ENCODE measurements at places on chromosomes 11 and 22.

- H3K36me3 ChIP-seq = no peaks in the 10 kb centered on the region
- DNase-seq = no peak
- peaks cover 23% of the 10 kb centered on the region for H3K27me3 ChIP-seq
- no peak overlapping the region for H3K4me3 ChIP-seq
- no peak overlapping the region for H3K27ac ChIP-seq
Measured at GRCh38 chr11:117872975-117873827, 3.3 kb downstream of the FXYD6 start.

DNA sequence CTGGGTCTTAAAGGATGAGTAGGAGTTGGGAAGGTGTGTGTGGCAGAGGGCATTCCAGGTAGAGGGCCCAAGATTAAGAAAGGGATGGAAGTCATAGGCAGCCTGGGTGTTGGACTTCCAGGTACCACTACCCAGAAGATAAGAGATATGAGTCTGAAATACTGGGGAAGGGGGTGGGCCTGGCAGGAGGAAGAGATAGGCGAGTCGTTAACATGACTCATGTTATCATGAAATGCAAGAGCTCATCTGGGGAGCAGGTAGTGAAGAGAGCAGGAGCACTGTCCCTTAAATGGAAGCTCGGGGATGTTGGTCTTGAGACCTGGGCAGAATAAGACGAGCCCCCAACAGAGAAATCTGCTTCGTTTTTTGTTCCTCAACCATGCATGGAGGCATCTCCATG, 10.2 kb downstream of the ZC3H7B start:
- peaks cover 6% of the 10 kb centered on the region for H3K36me3 ChIP-seq
- H3K27me3 ChIP-seq = no peaks in the 10 kb centered on the region

DNA sequence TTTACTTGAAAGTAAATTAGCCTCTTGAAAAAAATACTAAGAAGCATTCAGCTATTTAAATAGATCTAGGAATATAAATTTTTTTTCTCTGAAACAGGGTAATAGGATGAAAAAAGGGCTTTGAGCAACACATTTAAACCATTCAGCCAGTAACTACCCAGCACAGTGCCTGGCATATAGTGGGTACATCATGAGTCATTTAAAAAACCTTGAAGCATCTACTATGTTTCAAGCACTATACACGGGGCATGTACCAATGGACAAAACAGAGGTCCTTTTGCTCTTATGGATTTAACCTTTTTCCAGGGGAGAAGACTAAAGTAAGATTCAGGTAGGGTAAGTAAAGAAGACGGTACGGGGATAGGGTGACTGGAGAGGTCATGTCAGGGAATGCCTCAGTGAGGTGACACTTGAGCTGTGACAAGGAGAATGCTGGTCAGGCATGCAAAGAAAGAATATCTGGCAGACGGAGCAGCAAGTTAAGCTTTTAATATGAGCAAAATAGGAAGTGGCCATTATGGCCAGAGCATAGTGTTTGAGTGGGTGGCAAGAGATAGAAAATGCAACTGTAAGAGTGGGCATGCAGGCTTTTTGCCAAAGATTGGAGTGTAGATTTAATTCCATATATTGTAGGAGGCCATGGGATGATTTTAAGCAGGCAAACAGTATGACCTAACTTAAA, 101.1 kb downstream of the HIPK3 start:
- peaks cover under 1% of the 10 kb centered on the region for H3K36me3 ChIP-seq
- no peaks in the 10 kb centered on the region for H3K4me1 ChIP-seq
- no peak for DNase-seq

DNA sequence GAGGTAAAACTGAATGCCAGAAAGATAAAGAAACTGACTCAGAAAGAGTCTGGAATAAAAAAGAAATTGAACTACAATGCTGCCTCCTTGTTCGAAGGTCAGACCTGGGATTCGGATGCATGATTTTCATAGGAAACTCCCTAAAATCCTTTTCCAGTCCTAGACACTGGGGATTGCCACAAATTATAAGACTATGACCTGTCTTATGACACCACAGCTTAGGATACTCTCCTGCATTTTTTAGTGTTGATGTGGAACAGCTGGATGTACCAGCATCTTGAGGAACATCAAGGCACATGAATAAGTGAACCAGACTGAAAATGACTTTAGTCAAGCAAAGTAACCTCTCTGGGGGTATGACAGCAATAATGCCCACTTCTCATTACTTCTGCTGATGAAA, 9.0 kb downstream of the KIRREL3 start:
- DNase-seq = no peak
- H3K4me3 ChIP-seq = no peak overlapping the region
- no peaks in the 10 kb centered on the region for H3K27me3 ChIP-seq
- no peaks in the 10 kb centered on the region for H3K4me1 ChIP-seq
- no peak overlapping the region for H3K27ac ChIP-seq

- H3K36me3 ChIP-seq = no peaks in the 10 kb centered on the region
- no peaks in the 10 kb centered on the region for H3K4me1 ChIP-seq
- no peak overlapping the region for H3K27ac ChIP-seq
- no peaks in the 10 kb centered on the region for H3K27me3 ChIP-seq
Measured at GRCh38 chr11:123523539-123523938, 93.5 kb downstream of the GRAMD1B start.

DNA sequence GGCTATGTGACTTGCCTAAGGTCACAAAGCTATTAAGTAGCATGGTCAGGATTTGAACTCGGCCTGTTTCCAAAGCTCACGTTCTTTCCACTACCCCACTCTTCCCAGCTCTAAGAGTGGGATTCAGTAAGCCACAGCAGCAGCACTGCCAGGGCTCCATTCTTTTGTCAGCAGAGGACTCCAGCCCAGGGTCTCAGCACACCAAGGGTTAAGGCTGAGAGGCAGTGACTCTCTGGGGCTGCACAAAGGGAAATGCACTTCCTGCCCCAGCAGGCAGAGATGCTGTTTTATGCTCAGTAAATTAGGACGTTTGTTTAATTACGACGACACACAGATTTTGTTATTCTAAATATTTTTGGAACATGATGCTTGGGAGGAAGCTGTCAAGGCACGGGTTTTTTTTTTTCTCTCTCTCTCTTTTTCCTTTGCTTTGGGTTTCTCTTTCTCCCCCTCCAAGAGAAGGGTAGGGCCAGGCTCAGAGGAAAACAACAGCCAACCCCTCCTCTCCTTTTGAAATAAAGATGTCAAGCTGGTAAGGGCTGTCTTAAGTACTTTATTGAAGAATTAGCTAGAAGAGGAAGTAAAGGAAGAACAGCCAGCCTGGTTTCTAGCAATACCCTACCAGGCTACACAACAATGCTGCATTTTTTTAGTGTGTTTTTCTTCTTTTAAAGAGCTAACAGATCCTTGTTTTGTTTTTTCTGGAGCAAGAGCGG, 2.8 kb downstream of the MYH9 start:
- peaks cover 7% of the 10 kb centered on the region for H3K36me3 ChIP-seq
- peaks cover 42% of the 10 kb centered on the region for H3K4me1 ChIP-seq
- peak overlapping the region; percentile 88 for H3K27ac ChIP-seq
- peak overlapping the region; percentile 92 for H3K4me3 ChIP-seq
- no peaks in the 10 kb centered on the region for H3K27me3 ChIP-seq
- DNase-seq = no peak

DNA sequence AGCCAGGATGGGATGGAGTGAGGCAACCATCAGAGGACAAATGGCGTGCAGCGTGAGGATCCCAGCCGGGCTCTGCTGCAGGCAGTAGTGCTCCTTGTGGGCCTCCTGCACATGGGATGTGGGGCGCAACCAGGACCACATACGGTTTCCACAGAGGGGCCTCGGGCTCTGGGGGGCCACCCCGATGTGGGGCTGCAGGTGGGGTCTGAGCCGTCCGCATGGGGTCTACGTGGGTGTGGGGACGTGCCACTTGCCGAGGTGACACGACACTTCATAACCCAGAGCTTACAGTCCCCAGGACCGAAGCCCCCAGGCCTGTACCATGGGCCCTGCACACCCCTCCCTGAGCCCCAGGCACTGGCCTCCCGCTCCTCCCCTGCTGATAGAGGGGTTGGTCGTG, 10.8 kb downstream of the TTLL8 start:
- no peak for DNase-seq
- peaks cover 10% of the 10 kb centered on the region for H3K4me1 ChIP-seq
- no peak overlapping the region for H3K4me3 ChIP-seq

DNA sequence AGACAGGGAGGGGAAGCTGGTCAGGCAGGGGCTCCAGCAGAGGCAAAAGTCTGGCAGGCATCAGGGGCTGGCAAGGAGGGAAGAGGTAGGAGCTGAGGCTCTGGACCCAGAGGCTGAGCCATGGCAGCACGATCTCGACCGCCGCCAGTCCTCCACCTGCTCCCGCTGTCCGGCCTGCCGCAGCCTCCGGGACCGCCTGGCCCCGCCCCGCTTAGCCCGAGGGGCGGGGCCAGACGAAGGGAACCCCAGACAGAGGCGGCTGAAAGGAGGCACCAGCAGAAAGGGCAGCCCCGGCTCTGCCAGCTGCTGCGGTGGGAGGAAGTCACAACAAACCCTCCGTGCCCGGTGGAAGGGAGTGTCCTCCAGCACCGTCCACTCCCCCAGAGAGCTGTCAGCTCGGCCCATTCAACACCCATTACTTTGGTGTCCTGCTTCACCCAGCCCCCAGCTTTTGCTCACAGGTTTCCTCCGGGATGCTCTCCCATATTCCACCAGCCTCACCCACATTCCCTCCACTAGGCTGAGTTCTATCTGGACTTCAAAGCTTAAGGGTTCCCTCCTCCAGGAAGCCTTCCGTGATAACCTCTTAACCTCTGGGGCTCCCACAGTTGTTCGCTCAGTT, at the start of gene MFNG:
Gene MFNG, minus strand, starts transcription at position 161 of the 622 bp plus-strand sequence. CDS start 207 bp downstream, outside the sequence.
- H3K4me1 ChIP-seq = peaks cover 63% of the 10 kb centered on the region
- H3K27me3 ChIP-seq = no peaks in the 10 kb centered on the region
- H3K4me3 ChIP-seq = peak within 1 kb of the TSS; percentile 75
- H3K36me3 ChIP-seq = peaks cover 5% of the 10 kb centered on the region

DNA sequence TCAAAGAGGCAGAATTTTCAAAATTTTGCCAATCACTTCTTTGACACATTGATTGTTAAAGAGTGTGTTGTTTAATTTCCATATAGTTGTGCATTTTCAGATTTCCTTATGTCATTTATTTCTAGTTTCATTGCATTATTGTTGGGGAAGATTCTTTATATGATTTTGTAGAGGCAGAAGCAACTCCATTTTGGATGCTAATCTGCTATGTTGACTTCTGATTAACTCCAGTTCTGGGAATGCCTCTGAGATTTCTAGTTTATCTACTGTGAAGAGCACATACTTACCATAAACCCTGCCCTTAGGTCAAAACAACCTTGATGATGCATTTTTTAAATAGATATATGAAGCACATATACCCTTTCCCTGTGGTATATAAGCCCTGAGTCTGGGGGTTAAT, 29.5 kb upstream of the ZBED5 start:
- no peak for DNase-seq
- no peak overlapping the region for H3K27ac ChIP-seq
- H3K4me1 ChIP-seq = no peaks in the 10 kb centered on the region
- no peak overlapping the region for H3K4me3 ChIP-seq
- H3K36me3 ChIP-seq = no peaks in the 10 kb centered on the region

DNA sequence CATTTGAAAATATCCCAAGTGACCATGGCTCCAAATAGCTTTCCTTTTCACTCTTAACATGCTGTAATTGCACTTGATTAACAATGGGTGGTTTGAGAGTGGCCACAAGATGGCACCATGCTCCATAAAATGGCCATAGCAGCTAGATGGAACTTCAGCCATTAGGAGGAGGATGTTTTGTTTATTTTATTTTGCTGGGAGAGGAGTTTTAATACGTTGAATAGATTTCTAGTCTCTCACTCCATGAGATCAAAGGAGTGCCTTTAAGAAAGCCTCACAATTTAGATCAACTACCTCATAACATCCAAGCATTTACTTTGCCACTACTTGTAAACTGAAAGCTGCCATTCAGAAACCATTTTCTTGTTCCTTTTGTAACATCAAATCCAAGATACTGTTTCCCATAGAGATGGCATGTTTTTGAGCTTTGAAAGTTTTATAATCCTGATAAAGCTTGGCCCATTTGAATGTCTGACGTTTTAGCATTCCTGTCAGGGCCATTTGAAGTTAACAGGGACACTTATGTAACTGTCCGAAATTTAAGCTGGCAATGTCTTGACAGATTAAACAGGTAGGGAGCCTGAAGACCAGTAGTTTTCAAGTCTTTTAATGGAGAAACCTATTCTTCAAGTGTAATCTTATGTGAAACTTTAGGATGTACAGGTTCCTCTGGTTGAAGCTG, 4.7 kb downstream of the FEN1 start:
- DNase-seq = peak; percentile 49
- no peak overlapping the region for H3K27ac ChIP-seq
- H3K4me1 ChIP-seq = peaks cover 9% of the 10 kb centered on the region
- H3K4me3 ChIP-seq = no peak overlapping the region

DNA sequence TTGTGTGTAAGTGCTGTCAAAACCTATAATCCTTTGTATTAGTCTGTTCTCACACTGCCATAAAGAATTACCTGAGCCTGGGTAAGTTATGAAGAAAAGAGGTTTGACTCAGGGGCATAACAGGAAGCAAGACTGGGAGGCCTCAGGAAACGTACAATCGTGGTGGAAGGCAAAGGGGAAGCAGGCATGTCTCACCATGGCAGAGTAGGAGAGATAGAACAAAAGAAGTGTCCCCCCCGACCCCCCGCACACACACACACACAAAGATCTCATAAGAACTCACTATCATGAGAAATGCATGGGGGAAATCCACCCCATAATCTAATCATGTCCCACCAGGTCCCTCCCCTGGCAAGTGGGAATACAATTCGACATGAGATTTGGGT, 2.3 kb upstream of the USP28 start:
- H3K27ac ChIP-seq = no peak overlapping the region
- H3K36me3 ChIP-seq = no peaks in the 10 kb centered on the region
- DNase-seq = no peak
- peaks cover 4% of the 10 kb centered on the region for H3K4me1 ChIP-seq

- peak overlapping the region; percentile 31 for H3K4me3 ChIP-seq
- H3K27me3 ChIP-seq = no peaks in the 10 kb centered on the region
- peak overlapping the region; percentile 84 for H3K27ac ChIP-seq
Measured at GRCh38 chr22:20550057-20550817, 42.8 kb downstream of the MED15 start.

- no peak for DNase-seq
- no peak overlapping the region for H3K4me3 ChIP-seq
- peaks cover 14% of the 10 kb centered on the region for H3K4me1 ChIP-seq
- no peak overlapping the region for H3K27ac ChIP-seq
- no peaks in the 10 kb centered on the region for H3K27me3 ChIP-seq
- H3K36me3 ChIP-seq = no peaks in the 10 kb centered on the region
Measured at GRCh38 chr11:2096011-2096918, 42.9 kb downstream of the IGF2 start.

DNA sequence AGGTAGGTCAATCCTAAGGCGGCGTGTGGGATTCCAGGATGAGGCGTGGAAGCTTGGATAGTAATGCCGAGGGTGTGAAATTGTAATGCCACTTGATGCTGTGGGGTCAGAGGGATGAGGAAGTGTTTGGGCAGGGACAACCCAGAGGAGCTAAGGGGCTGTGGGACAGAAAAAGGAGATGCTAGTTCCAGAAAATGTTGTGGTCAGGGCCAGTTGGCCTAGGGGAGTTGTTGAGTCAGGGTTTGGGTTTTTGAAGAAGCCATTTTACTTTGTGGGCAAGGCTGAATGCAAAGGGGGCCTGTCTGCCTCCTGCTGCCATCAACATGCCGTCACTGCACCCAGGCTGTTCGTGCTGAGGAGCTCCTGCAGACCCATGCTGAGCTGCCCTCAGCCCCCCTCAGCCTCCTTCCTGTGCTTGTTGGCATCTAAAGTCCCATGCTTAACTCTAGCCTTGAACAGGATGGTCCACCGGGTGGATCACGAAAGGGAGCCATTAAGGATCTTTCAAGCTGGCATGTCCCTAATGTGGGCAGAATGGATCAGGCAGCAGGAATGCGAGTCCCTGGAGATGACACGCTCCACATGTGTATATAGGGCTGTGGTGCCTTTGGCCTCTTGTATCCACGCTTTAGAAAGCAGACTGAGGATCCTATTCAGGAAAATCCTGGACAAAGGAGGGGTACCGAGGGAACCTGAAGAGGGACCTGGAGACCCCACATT, 2.1 kb downstream of the C11orf16 start:
- no peak overlapping the region for H3K4me3 ChIP-seq
- H3K27ac ChIP-seq = no peak overlapping the region
- H3K4me1 ChIP-seq = no peaks in the 10 kb centered on the region
- no peaks in the 10 kb centered on the region for H3K36me3 ChIP-seq
- DNase-seq = no peak
- no peaks in the 10 kb centered on the region for H3K27me3 ChIP-seq

All from effector memory CD4-positive, alpha-beta T cell (primary cell).